Vagina (tissue), 2 donors: ENCODE measurements at places on chromosomes 2 and 18.

DNA sequence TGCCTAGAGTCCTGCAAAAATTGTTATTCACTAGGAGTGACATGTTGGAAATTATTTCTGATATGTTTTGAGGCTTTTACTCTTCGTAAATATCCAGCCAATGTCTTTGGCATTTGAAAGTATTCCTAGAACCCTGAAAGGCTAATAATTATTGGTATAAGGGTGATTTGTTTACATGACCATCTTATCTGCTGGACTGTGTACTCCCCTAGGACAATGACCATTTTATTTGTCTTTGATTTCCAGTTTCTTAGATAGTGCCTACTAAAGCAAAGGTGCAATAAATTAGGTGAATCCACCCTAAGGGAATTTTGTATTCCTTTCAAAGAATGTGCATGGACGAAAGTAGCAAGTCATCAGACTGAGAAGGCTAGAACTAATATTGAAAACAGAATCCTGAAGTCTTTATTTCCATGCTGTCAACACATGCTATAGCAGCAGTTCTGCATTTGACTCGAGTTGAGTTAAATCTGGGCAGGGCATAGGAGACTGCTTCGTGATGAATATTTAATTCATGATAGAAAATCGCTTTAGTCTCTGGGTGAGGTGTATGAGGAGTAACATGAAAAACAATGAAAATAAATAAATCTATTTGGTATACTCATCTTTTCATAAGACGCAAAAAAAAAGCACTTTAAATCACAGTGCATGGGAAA is 235.7 kb downstream of the GPD2 start:
- DNase-seq = no peak

- DNase-seq = no peak
These were observed 66.9 kb downstream of the STK39 start for GRCh38 chr2:168180483-168180882.

- DNase-seq = no peak
These were observed 24.5 kb downstream of the IMPA2 start for GRCh38 chr18:12005538-12006487.

DNA sequence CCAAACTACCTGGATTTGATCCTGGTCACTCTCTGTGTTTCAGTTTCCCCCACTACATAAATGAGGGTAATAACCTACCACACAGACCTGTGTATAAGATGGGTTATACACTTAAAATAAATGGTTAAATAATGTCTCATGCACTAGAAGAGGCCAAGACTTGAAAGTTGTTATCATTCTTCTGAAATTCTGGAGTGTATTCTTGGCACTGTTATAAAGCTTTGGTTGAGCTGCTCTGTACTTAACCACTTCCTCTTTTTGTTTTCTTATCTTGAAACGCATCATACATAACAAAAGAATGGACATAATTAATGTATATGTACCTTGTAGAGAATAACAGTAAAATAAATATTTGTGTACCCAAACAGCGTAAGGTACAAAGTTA is 281.0 kb downstream of the AFF3 start:
- no peak for DNase-seq

- no peak for DNase-seq
These were observed 38.7 kb upstream of the PTPN4 start for GRCh38 chr2:119721043-119721442.

DNA sequence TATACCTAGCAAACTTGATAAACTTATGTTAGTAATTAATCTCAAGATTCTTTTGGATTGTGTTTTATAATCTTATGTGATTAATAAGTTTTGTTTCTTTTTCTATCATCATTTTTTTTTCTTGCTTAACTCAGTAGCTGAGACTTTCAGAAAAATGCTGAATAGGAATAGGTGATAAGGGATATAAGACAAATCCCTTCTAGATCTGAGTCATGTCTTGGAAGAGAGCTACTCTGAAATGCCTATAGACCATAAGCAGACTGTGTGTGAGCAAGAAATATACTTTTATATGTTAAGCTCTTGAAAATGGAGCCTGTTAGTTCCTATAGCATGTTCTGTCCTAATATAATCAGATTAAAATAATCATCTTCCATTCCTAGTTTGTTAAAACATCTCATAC is 29.6 kb downstream of the CYBRD1 start:
- DNase-seq = no peak

DNA sequence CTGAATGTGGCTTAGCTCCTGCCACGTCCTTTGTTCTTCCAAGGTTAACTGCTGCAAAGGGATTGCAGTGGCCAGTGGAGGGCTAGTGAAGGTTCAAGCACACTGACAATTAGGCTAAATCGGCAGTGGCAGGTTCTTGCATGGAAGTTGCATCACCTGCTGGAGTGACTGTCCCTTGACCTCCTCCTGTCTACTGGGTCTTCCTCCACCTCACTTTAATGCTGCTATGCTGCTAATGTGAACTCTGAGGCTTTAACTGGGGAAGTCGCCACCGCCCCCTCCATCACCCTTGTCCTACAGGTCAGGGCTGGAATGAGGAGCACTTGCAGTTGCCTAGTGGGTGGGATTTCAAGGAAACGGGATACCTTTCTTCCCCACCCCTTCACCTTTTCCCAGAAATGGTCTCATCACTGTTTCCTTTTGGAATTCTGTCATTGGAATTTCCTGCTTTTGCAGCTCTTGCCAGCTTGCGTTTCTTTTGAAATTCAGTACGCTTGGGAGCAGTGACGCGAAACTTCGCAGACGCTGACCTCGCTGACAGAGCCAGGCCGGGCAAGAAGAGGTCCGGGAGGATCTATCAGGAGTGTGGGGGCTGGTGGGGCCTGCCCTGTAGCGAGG is 150.3 kb downstream of the SH3RF3 start:
- DNase-seq = no peak

DNA sequence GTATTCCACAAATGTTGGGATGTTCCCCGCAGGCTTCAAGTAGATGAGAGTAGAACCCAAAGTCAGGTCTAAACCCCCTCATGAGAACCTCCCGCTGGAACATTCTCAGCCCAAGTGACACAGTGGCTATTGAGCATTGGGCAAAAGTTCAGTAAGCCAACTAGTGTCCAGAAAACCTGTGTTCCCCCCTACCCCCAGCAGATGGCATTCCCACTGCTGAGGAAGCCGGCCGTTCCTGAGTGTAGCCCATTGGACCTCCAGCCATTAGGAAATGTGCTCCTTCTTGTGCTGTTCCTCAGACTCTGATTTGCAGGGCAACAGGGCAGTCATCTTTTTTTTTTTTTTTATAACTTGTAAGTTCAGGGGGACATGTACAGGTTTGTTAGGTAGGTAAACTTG is 152.1 kb downstream of the NCK2 start:
- no peak for DNase-seq

DNA sequence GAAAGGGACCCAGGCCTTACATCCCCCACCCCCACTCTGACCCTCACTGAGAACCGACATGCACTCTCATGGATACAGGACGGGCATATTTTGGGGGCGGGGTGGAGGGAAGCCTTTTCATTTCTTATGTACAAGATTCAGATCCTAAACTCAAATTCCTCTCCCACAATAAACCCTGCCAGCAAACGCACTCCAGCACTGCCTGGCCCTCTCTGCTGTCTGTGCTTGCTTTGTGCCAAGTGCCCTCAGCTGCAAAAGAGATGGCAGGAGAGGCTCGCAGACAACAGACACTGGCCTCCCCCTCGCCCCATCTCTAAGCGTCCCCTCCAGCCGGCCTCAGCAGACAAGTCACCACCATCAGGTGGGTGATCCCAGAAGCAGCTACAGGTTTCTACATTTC is 42.4 kb downstream of the FAM168B start:
- no peak for DNase-seq

- no peak for DNase-seq
These were observed 152.9 kb upstream of the EPAS1 start for GRCh38 chr2:46144133-46144800.

DNA sequence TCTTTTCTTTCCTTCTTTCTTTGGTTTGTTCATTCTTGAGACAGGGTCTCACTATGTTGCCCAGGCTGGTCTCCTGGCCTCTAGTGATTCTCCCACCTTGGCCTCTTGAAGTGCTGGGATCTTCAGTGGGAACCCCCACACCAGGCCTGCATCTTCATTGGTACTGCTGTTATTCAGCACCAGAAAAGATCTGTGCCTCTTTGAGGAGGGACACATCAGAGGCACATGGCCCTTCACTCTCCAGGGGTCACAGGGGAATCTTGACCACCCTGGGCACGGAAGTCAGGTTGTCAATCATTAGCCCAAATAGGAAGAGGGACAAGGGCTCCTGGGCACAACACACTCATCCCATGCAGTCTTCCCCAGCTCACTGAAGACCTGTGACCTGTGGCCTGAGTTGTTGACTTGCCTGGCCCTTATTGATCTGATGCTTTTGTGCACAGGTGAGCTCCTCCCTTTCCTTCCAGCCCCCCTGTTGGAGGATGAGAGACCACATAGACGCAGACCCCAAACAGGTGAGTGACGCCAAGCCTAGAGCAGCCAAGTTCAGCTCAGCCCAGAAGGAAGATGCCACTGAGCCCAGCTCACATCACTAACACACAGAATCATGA is 33.0 kb upstream of the ODC1 start:
- no peak for DNase-seq

GRCh38 chr2:95320986-95321767 is 24.0 kb downstream of the KCNIP3 start:
- no peak for DNase-seq

- DNase-seq = no peak
These were observed 5.3 kb downstream of the PTGR3 start for GRCh38 chr18:75203416-75204268.

DNA sequence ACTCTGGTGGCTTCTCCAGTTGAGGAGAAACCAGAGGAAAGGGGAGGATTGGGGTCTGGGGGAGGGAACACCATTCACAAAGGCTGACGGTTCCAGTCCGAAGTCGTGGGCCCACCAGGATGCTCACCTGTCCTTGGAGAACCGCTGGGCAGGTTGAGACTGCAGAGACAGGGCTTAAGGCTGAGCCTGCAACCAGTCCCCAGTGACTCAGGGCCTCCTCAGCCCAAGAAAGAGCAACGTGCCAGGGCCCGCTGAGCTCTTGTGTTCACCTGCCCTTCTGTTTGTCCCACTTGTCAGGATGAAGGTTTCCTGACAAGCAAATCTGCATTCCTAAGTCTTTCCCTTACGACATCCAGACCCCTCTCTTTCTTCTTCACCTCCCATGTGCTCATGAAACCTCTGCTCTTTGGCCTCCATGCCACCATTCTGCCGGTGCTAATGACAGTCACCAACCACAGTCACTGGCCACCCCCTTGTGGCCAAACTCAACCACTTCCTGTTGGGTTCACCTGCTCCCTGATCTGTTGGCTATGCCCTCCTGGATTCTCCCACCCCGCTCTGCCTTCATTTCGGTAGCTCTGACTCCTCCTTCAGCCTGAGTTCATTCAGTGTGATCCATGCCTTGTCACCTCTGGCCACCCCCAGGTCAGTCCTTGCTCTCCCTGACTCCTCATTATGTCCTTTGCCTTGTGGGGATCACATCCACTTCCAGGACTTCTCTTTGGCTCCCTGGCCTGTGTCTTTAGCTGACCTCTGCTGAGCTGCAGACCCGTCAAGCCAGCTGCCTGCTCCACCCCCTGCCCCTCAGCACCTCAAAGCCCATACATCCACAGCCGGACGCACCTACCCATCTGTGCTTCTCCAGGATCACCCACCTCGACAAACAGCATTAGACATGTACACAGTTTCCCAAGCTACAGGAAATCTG is 17.6 kb downstream of the EMX1 start:
- DNase-seq = no peak

GRCh38 chr2:223058952-223059716 is 7.1 kb downstream of the KCNE4 start:
- DNase-seq = no peak

- no peak for DNase-seq
These were observed 721.8 kb downstream of the ERBB4 start for GRCh38 chr2:211816754-211817153.

GRCh38 chr2:168920504-168921157 is 19.5 kb downstream of the G6PC2 start:
- no peak for DNase-seq

DNA sequence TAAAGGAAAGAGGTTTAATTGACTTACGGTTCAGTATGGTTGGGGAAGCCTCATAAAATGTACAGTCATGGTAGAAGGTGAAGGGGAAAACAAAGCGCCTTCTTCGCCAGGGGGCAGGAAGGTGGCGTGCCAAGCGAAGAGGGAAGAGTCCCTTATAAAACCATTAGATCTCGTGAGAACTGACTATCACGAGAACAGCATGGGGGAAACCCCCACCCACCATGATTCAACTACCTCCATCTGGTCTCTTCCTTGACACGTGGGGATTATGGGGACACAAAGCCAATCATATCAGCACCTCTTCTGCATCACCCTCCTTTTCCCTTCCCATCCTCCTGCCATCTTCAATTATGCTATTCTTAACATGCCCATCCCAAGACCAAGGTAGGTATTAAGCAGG is 29.9 kb upstream of the TANK start:
- DNase-seq = no peak

DNA sequence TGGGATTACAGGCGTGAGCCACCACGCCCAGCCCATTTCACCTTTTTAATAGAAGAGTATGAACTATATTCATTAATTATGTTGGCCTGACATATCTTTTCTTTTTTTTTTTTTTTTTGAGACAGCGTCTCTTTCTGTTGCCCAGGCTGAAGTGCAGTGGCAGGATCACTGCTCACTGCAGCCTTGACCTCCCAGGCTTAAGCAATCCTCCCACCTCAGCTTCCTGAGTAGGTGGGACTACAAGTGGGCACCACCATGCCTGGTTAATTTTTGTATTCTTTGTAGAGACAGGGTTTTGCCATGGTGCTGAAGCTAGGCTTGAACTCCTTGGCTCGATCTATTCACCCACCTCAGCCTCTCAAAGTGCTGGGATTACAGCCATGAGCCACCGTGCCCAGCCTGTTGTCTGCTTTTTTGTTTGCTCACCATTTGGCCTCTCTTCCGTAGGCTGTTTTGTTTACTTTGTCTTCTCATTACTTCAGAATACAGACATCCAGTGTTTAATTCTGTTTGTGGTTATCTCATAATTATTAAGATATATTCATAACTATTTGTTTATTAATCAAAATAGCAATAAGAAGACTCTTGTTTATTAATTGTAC is 16.3 kb upstream of the CDH2 start:
- no peak for DNase-seq

GRCh38 chr2:109694190-109694589 is 80.0 kb downstream of the SOWAHC start:
- no peak for DNase-seq

GRCh38 chr18:21741562-21742314 is 1.1 kb downstream of the MIB1 start:
- DNase-seq = no peak

DNA sequence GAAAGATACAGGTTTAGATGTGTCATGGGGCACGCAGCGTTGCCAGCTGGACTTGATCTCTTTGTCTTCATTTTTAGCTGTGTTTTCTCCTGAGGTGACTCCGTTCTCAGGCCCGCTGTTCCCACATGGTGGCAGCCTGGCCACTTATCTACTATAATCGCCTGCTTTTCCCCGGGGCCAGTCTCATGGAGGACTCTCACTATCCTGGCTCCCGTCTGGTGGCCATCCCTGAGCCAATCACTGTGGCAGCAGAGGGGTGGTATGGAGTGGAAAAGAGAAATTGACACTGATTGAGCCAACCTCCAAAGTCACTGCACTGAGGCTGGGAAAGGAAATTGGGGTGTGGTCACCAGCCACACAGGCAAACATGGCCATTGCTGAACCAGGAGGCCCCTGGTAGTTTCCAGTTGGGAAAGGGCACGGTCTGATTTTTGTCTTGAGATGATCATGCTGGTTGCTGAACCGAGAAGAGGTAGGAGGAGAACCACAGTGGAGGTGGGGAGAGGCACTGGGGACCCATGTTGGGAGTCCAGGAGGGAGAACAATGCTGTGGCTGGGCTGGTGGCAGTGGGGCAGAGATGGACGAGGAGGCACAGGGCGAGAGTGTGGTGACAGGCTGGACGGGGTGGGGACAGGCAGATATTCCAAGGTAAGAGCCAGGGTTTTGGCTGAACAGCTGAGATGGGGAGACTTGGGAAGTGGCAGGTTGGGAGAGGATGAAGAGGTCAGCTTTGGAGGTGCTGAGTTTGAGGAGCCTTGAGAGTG is 45.6 kb downstream of the KCNIP3 start:
- DNase-seq = no peak
